ENCODE measurements at places on chromosomes 1 and 21.

- no peak for DNase-seq
Measured at GRCh38 chr1:205057808-205058575, 15.0 kb downstream of the CNTN2 start.

DNA sequence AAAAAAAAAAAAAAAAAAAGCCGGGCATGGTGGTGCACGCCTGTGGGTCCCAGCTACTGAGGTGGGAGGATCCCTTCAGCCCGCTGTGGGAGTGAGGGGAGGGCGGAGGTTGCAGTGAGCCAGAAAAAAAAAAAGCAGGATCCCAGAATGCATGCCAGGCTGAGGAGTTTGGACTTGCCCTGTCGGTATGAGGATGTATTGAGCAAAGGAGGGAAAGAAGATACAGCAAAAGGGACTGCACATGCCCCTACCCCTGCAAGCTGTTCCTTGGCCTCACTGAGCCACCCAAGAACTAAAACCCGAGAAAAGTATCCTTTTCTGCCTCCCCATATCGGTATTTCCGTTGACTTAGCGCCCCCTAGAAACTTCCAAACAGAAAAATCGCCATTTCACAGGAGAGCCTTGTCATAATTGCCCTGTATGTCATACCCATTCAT lies 1.3 kb upstream of the GPATCH4 start:
- DNase-seq = no peak

GRCh38 chr1:208387908-208388811 lies 144.0 kb upstream of the PLXNA2 start:
- DNase-seq = no peak

DNA sequence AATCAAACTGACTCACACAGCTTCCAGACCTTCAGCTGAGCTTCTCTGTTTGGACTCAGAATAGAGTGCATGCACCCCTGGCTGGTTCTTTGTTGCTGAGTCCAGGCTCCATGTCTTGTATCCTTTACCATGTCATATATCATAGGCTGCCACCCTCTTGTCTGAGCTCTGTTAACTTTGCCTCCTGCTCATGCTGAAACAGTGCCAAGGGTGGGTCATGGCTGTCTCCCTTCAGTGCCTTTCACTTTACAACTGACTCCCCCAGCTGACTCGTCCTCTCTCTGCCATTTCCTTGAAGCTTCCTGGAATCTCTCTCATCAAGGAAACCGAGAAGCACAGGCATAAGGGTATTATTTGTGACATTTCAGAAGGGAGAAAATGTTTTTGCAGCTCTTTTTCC lies 885.3 kb downstream of the TTLL7 start:
- no peak for DNase-seq

- no peak for DNase-seq
Measured at GRCh38 chr1:11044086-11044848, 2.8 kb downstream of the MASP2 start.

- DNase-seq = no peak
Measured at GRCh38 chr1:26412180-26412840, 1.7 kb downstream of the LIN28A start.

DNA sequence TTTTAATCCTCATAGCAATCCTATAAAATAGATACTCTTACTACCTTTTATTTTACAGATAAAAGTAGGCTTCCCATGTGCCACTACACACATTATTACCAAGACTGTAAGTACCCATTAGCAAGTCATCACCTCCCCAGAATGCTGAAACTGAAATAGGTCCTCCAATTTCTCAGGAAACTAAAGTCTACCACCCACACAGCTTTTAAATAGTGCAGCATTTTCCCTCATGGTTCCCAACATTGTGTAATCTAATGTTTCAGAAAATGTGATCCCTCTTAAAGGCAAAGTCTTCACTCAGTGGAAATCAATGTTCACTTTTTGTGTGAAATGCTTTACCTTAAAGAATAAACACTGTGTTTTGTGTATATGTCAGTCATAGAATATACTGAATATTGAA lies 356.5 kb downstream of the GPATCH2 start:
- no peak for DNase-seq

DNA sequence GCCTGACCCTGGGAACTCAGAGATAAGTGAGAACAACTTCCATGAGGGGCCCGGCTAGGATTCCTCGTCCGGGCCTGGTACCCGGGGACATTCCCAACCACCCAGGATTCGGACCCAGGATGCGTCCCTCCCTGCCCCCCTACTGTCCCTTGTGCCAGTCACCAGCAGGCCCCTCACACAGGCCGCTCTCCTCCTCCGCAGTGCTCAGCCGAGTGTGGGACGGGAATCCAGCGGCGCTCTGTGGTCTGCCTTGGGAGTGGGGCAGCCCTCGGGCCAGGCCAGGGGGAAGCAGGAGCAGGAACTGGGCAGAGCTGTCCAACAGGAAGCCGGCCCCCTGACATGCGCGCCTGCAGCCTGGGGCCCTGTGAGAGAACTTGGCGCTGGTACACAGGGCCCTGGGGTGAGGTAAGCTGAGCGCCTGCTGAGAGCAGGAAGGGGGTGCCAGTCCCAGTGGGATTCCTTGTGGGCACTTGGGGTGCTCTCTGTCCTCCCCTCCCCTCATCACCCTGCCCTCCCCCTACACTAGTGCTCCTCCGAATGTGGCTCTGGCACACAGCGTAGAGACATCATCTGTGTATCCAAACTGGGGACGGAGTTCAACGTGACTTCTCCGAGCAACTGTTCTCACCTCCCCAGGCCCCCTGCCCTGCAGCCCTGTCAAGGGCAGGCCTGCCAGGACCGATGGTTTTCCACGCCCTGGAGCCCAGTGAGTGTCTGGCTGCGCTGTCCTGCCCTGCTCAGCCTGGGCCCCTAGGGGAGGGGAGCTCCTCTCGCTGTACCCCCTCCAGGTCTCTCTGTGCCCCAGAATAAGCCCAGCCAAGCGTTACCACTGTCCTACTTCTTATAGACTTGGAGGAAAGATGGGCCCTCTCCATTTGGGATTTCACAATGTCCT lies 9.8 kb downstream of the ADAMTSL4 start:
- no peak for DNase-seq

DNA sequence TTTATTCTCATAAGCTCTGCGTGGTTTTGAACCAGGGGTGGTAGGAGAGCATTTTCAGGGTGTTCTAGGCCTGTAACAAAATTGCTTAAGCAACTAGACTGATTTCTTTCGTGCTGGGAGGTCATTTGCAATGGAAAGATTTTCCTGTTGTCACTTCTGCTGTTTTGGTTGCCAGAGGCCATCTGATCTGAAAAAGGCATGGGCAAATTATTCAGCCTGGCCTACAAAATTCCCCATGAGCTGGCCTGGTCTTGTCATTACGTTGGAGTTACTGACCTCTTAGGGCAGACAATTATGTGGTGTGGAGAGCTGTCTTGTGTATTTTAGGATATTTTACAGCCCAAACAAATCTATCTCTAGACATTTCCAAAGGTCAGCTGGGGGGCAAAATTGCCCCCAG lies 444.4 kb upstream of the DAB1 start:
- DNase-seq = no peak

GRCh38 chr1:155124503-155125463 lies 2.9 kb upstream of the EFNA1 start:
- no peak for DNase-seq

GRCh38 chr1:170145770-170146676 lies at the start of gene NTMT2:
TSS of gene NTMT2 (plus strand) at chr1:170145959. CDS start at chr1:170146108, 149 bp downstream.
- DNase-seq = no peak

DNA sequence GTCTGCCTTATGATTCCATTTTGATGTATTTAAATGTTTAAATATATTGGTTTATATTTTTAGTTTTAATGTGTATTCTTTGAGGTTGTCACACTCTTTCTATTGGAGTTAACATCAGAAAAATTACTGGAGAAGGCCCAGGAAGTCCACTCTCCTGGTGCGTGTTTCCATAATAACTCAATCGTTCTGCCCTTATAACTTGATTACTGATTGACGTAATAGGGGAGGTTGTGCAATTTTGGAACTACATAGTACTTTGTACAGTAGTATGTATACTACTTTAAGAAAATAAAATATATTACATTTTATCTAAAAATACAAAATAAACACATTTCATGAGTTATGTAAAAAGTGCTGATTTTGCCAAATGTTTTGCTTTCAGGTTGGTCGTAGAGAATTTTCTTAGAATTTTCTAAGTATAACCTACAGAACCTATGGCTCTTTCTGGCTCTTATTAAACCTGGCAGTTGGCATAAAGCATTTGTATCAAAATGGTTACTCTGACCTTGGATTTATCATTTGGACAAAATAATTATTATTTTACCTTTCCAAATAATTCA lies 5.7 kb downstream of the PLA2G4A start:
- no peak for DNase-seq

DNA sequence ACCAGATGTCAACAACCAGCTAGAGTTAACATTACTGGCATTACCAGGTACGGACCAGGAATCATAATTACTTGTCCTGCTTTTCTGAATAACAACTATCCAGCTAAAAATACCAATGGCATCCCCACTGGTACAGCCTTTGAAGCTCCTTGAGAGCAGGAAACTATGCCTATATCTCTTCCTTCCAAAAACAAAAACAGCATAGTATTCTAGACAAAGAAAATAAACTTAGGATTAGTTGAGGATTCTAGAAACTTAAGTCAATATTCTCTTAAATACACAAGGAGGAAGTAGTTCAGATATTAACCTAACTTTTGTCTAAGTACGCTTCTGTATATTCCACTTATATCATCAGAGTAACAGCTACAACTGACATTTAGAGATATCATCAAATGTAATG lies 3.0 kb downstream of the FUBP1 start:
- no peak for DNase-seq

DNA sequence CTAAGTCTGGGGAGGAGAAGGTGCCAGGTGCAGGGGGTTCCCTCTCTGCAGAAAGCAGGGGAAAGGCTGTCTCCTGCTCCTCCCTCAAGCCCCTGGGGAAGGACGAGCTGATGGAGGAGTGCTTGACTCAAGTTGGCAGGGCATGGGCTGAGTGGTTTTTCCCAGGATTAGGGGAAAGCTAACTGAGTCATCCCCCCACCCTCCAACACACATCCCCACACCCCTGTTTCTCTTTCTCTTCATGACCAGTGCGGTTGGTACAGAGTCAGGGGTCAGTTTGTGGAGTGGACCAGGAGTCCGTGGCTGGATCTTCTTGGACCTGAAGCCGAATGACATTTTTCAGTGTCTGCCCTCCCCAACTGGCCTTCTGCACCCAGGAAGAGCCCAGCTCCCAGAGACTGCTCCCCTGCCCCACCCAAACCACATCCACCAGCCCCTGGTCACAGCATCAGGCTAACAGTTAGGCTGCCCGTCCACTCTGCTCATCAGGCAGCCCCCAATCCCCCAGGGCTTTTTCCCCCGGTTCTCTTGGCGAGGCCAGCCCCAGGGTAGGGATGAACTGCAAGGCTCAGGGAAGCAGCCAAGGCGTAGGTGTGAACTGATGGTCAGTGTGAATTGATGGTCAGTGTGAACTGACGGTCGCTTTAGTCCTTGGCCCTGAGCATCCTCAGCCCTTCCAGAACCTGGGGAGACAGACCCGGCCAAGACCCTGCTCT lies 81.0 kb downstream of the PAX7 start:
- DNase-seq = no peak

DNA sequence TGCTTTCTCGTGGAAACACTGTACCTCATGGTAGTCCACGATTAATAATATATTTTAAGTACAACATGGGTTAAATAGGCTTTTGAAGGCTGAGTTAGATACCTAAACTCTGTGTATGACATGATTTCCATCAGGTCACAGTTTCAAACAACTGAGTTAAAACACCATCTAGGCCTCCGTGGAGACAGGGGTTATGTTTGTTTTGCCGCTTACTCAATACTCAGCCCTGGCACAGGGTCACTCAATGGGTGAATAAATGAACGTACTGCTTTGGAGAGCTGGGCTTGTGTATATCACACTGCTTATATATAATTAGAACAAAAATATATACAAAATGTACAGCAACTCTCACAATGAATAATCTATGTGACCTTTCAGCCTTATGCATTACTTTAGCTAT lies 72.5 kb downstream of the PLPPR5 start:
- no peak for DNase-seq

DNA sequence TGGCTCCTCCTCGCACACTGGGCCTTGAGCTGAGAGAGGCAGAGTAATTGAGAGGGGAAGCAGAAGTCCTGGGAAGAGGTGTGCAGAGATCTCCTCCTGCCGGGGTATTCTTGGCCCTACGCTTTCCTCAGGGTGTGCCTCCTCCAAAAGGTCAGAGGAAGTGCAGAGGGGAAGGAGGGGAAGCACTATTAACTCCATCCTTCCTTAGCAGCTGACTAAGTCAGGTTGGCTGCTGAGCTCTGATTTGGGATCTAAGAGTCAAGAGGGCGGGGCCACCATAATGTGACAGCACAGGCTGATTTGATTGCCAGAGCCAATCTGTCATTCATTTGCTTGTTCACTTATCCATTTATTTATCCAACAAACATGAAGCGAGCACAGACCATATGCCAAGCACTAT lies 12.3 kb downstream of the ATP2B4 start:
- DNase-seq = no peak

GRCh38 chr1:19582318-19582717 lies 61.8 kb upstream of the NBL1 start:
- DNase-seq = peak; percentile 81

DNA sequence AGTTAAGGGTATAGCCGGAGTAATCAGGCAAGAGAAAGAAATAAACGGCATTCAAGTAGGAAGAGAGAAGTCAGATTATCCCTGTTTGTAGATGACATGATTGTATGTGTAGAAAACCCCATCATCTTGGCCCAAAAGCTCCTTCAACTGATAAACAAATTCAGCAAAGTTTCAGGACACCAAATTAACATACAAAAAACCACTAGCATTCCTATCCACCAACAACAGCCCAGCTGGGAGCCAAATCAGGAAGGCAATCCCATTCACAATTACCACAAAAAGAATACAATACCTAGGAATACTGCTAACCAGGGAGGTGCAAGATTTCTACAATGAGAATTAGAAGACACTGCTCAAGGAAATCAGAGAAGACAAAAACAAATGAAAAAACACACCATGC lies 45.3 kb downstream of the MAST2 start:
- no peak for DNase-seq

GRCh38 chr1:147189514-147189913 lies 17.2 kb upstream of the PRKAB2 start:
- DNase-seq = no peak

DNA sequence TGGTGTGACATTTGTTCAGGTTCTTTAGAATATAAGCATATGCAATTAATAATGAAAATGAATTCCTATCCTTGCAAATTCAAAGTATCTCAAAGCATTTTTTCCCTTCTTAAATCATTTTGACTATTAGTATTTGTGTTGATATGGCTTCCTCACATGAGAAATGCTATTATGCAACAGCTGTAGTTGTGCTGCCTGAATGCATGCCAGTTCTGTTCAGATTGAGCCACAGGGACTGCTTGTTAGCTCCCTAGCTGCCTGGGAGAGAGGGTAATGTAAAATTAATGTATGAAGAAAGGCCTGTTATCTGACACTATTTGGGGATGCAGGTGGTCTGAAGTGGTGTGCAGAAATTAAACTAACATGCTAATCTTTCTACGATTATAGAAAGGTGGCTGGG lies 45.5 kb downstream of the CACHD1 start:
- no peak for DNase-seq

- no peak for DNase-seq
Measured at GRCh38 chr1:90339811-90340210, 344.9 kb downstream of the ZNF326 start.

GRCh38 chr1:208893251-208893650 lies 649.1 kb upstream of the PLXNA2 start:
- no peak for DNase-seq
